ENCODE measurements at places on chromosomes 1 and 21.

DNA sequence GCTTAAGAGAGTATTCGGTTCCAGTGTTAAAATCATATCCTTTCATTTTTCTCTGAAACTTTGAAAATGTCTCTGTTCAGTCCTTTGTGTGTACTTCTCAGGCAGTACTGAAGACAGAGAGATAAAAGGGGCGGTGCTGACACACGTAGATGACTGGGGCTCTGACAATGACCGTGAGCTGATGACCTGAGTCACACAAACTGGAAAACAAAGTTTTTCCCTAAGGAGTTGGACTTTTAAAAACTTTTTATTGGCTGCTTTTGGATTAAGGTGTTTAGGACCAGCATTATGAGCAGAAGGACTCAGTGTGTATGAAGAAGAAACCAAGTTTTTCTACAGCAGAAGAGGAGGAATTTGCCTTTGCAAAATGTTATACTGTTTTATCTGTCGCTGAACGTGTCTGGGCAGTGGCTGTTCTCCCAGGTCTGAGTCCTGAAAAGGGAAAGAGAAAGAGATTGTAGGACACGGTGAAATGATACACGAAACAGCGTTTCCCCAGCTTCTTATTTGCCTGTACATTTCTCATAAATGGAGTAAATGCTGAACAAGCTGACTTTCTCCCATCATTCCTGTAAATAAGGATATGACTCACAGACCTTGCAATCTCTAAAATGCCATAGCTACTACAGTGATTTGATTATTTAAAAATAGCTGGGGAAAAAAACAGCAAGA is 51.5 kb downstream of the MAP3K7CL start:
- no peak for DNase-seq

GRCh38 chr1:110872745-110873720 is at the start of gene CD53:
CD53 (plus strand) TSS chr1:110873148; CDS start chr1:110891409, 18,261 bp downstream.
- DNase-seq, result peak; percentile 67

DNA sequence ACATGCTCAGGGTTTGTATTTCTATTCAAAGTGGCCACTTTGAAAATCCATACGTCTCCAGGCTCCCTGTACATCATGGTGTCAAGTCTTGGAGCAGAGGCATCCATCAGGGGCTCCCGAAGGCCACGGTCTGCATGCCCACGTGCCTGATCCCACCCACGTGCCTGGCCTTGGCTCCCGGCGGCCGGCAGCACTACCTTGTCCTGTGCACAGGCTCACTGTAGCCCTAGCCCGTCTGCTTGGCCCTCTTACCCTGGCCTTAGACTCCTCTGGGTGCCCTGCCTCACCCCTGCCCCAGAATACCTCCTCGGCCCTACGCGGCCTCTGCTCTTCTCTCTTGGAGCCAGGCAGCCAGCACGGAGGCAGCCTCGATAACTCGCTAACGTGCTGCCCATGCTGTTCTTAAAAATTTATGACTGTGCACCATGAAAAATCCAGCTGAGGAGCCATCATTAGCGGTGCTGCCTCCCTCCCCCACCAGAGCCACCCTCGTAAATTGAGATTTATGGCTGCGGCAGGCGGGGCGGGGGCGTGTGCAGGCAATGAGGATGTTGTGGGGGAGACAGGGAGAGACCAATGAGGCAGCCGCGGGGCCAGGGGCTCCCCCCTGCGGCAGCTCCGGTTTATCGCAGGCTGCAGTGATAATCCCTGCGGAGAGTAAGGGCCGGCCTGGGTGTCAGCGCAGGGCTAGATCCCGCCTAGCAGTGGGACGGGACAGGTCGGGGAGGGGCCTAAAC is 24.6 kb downstream of the DMAP1 start:
- peak; percentile 57 for DNase-seq

GRCh38 chr1:69688193-69688592 is 120.5 kb downstream of the LRRC7 start:
- no peak for DNase-seq

DNA sequence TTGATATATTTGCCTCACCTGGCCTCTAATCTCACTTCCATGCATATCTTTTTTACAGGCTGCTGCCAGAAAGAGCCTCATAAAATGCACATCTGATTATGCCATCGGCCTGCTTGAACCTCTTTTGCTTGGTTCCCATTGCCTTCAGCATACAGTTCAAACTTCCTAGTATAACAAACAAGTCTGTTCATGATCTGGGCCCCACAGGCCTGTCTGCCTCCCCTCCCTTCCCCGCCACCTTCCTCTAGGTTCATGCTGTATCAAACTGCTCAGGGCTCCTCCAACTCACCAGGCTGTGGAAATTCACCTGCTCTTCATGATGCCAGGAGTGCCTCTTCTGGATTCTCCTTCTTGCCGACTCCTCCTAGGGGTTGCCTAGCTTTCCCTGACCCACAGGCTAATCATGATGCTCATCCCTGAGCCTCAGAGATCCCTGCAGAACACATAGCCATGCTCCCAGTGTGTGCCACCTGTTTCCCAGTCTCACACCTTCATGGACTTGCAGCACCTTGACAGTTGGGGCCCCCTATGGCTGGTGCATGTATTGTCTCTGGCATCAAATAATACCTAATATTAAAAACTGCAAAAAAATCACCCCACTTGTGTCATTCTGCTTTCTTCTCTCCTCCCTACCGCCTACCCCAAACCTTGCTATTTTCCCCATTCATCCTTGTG is 33.7 kb upstream of the CD2 start:
- no peak for DNase-seq

GRCh38 chr1:222384531-222384930 is 163.4 kb downstream of the HHIPL2 start:
- no peak for DNase-seq

DNA sequence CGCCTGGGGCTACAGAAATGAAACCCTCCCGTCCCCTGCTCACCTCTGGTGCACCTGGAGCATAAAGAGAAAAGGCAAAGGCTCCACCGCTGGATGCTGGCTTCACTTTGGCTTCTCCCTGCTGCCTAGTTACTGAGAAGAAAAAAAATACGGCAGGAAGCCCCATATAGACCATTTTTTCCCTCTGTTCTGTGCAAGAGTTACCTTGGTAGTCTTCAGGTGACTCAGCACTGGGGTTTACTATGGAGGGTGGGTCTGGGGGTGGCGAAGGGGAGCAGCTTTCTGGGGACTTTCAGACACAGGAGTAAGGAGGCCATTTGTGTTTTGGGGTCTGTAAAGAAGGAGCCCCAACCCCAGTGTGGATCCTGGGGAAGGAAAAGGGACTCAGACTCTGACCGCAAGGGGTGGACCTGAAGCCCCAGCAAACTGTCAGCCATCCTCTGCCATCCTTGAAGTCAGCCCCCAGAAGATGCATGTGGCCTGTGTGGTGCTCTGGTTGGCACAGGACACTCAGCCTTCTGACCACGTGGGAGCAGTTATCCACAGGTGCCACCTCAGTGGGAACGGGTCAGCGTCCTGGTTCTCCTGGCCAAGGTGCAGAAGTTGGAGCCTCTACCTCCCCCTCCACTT is 25.9 kb upstream of the EPS8L3 start:
- peak; percentile 17 for DNase-seq

DNA sequence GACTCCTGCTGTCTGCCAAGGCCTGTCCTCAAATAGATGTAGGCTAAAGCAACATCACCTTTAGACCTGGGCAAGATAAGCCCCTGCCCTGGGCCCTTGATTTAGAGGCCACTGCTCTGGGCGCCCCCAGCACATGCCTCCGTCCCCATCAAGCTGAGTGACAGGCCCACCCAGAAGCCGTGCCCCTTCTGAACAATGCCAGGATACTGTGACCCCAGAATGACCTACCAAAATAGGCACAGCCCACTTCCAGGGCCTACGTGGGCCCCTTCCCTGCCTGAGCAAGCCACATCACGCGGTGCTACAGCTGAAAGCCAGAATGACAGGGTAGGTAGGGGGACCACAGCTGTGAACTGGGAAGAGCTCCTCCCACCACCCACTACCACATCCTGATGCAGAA is 24.7 kb upstream of the BECN2 start:
- no peak for DNase-seq

GRCh38 chr1:100485855-100486258 is 52.1 kb upstream of the GPR88 start:
- DNase-seq, result no peak

DNA sequence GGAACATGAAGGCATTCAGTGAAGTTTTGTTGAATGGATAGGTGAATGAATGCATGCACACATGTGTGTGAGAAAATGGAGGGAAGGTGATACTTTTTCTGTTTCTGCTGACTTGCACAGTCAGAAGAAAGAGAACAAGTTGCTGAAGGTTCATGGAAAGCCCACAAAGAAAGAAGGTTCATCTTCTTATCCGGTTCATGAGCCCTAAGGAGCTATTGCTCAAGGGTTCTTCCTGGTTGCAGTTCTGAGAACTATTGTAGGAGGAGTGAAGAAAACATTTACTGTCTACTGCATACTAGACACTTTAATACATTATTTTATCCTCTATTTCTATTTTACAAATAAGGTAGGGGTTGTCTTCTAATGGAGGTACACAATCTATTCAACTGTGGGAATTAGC is 13.4 kb upstream of the NIBAN1 start:
- no peak for DNase-seq

DNA sequence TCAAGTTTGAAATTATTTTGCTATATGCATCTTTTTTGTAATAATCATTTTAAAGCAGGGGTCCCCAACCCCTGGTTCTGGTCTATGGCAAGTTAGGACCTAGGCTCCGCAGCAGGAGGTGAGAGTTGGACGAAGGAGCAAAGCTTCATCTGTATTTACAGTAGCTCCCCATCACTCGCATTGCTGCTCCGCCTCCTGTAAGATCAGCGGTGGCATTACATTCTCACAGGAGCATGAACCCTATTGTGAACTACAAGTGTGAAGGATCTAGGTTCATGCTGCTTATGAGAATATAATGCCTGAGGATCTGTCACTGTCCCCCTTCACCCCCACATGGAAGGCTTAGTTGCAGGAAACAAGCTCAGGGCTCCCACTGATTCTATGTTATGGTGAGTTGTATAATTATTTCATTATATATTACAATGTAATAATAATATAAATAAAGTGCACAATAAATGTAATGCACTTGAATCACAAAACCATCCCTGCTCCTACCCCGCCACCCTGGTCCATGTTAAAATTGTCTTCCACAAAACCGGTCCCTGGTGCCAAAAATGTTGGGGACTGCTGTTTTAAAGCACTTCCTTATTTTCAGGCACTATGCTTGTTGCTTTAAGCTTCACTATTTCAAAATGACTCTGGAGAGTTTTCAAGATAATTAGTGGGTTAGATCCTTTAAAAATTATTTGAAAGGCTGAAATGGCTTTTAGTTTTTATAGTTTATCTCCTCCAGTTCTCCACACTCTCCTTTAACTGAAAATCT is 74.8 kb downstream of the PLA2G4A start:
- DNase-seq, result no peak

DNA sequence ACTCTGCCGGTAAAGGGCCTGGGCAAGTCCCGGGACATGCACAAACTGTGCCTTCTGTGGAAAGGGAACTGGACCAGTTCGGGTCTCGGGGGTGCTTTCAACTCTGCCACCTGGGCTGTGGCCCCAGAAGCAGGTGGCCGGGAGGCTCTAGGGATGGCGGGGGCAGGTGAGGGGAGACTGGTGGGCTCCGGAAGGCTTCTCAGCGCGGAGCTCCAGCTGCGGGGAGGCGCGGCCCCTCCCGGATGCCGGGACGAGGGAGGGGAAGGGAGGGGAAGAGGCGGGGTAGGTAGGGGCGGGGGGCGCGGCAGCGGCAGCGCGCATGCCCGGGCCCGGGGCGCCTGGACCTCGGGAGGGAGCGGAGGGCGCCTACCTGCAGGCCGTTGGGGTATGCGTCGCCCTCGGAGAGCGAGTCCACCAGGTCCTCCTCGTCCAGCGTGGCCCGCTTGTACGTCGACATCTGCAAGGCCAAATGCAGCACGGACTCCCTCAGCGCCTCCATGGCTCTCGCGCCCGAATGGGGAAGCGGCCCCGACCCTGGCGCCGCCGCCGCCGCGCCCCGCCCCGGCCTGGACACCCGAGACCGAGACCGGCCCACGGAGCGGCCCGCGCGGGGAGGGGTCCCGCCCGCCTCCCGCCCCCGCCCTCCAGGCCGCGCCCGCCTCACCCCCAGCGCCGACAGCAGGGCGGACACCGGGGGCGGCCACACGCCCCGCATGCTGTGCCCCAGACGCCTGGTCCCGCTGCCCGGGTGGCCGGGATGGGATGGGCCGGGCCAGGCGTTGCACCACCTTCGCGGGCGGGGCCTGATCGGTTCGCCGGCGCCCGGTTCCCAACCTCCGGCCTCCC is at the start of gene ECE1:
Gene ECE1 (minus strand): TSS at position 764 of the 846 bp plus-strand sequence. CDS start 49 bp downstream, at position 715.
- DNase-seq, result peak; percentile 78

- no peak for DNase-seq
Observed at GRCh38 chr1:89547563-89548116, 23.0 kb downstream of the LRRC8B start.

DNA sequence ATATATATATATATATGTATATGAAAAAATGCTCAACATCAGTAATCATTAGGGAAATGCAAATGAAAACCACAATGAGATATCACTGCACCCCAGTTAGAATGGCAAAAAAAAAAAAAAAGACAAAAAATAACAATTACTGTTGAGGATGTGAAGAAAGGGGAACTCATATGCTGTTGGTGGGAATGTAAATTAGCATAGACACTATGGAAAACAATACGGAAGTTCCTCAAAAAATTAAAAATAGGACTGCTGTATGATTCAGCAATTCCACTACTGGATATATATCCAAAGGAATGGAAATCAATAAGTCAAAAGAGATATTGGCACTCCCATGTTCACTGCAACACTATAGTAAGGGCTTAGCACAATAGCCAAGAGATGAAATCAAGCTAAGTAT is 41.5 kb upstream of the CTBS start:
- no peak for DNase-seq

DNA sequence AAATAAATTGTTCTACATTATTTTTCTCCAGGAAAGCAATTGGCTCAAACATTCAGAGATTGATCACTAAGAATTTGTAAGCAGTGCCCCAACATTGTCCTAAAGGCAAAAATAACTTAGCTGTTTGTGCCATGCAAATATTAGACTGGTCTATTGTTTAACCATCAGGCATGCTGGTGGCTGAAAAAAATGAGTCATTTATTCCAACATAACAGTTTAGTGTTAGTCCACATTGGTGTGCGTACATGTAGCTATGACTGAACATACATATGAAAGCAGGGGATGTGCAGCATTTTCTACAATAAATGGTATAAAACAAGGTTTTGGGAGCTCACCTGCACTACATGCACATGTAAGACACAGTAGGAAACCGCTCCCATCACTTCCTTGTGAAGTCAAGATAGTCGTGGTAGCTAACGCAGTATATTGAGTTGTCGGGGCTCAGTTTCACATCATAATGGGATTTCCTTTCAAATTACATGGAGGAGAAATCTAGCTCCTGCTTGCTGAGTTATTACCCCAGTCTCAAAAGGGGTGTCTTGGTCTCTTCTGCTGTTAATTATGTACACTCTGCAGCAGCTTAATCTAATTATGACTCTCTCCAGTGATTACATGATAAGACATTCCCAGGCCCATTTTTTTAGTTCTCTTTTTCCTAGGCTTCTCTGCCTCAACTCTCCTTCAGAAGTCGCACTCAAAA is 199.4 kb downstream of the LYPLAL1 start:
- DNase-seq, result no peak

All from activated naive CD4-positive, alpha-beta T cell treated with anti-CD3 and anti-CD28 coated beads, Interleukin-2, amount 10 ng/mL, durations not matched to agents 7 days and 5 days (primary cell).